ENCODE measurements at places on chromosomes 7 and 10.

GRCh38 chr10:91347529-91347928 is 62.6 kb upstream of the HECTD2 start:
- no peak for DNase-seq

- no peak for DNase-seq
Observed at GRCh38 chr7:148783801-148784527, 85.3 kb downstream of the CUL1 start.

- no peak for DNase-seq
Observed at GRCh38 chr7:26617066-26617465, 247.3 kb downstream of the SKAP2 start.

DNA sequence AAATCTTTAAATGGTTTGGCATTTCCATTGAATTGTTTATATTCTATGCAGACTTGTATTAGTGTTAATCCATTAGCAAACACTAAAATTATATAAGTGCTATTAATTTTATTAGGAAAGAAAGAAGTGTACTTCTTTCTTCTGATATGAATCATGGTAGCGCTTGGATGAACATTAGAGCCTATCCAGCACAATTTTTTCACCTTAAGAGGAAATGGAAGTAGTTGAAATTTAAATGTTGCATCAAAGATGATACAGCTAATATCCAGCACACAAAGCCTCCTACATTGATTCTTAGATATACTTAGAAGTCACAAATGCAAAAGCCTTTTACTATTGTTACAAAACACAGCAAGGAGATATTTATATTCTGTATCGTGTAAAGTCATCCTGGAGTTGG is 174.5 kb downstream of the AHR start:
- no peak for DNase-seq

DNA sequence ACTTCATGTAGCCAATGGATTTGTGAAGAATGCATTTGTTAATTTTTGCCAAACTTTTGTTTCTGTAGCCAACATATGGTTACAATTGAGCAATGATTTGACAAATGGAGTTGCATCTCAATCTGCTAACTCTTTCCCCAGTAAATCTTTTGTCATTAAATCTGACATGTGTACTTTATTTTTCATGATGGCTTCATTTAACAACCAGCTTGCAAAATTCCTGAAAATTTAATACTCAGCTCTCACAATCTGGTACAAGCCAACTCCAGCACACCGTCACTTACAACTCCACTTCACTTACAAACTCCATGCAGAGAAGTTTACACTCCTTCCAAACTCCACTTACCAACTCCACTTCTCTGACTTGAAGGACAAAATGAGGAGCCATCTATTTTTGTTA is 26.5 kb upstream of the HIBADH start:
- DNase-seq, result no peak

DNA sequence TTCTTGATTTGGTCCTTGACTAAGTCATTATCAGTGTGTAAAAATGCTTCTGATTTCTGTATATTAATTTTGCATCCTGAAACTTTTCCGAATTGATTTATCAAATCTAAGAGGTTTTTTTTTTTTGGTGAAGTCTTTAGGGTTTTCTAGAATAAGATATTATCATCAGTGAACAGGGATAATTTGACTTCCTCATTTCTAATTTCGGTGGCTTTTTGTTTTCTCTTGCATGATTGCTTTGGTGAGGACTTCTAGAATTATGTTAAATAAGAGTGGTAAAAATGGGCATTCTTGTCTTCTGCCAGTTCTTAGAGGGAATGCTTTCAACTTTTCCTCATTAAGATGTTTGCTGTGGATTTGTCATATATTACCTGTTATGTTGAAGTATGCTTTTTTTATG is 170.5 kb downstream of the CCDC7 start:
- no peak for DNase-seq
